ENCODE measurements at places on chromosomes 3 and 15. TPM values are rescaled to one million over a fixed set of nuclear protein-coding genes. Genes with fewer than 3 reads are reported as not detected.
A peak's percentile ranks its signal among the peaks of the same experiment; 100 is the strongest.

- H3K36me3 ChIP-seq = no peaks in the 10 kb centered on the region
- H3K27me3 ChIP-seq = peaks cover 8% of the 10 kb centered on the region
- no peak overlapping the region for H3K4me3 ChIP-seq
- H3K4me1 ChIP-seq = no peaks in the 10 kb centered on the region
These were observed 425.3 kb upstream of the MDFIC2 start for GRCh38 chr3:70737666-70738290.

DNA sequence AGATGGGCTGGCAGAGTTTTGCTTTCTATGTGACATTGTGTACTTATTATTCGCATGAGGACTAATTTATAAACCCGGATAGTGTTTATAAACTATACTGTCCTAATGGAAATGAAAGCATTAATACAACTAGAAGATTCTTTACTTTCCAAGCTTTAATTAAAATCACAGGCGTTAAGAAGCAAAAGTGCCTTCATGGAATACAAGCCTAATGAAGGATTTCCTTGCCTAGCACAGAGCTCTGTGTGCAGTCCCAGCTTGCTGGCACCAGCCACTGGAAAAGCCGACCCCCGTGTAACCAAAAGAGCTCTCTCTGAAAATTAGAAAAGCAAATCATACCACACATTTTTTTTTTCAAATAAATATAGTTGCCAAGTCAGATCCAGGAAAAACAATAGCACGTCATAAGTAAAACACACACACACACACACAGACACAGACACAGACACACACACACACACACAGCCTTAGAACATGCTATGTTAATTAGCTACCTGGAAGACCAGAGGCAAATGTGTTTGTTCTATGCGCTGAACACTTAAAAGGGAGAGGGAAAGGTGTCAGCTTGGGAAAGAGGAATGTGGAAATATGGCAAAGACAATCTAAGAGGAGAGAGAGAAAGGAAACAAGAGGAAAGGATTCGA, 1084.2 kb downstream of the TUSC7 start:
- H3K36me3 ChIP-seq = no peaks in the 10 kb centered on the region
- H3K4me1 ChIP-seq = no peaks in the 10 kb centered on the region
- no peaks in the 10 kb centered on the region for H3K27me3 ChIP-seq
- no peak overlapping the region for H3K27ac ChIP-seq

- no peaks in the 10 kb centered on the region for H3K27me3 ChIP-seq
- H3K36me3 ChIP-seq = no peaks in the 10 kb centered on the region
- H3K4me1 ChIP-seq = no peaks in the 10 kb centered on the region
- DNase-seq = no peak
- H3K4me3 ChIP-seq = no peak overlapping the region
These were observed 308.3 kb upstream of the SEMA6D start for GRCh38 chr15:47409038-47409437.

GRCh38 chr3:10783360-10784351, 32.4 kb upstream of the SLC6A11 start:
- no peak overlapping the region for H3K27ac ChIP-seq
- H3K36me3 ChIP-seq = no peaks in the 10 kb centered on the region
- peaks cover 19% of the 10 kb centered on the region for H3K27me3 ChIP-seq
- peaks cover 6% of the 10 kb centered on the region for H3K4me1 ChIP-seq
- DNase-seq = peak; percentile 52

DNA sequence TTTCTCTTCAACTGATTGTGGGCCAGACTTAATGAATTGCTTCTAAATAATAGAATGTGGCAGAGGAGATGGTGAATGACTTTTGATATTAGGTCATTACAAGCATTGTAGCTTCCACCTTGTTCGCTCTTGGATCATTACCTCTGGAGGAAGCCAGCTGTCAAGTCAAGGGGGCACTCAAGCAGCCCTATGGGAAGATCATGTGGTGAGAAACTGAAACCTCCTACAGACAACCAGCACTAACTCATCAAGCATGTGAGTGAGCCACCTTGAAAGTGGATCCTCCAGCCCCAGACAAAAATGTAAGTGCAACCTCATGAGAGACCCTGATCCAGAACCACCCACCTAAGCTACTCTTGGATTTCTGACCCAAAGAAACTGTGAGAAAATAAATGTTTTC, 109.8 kb upstream of the TBC1D5 start:
- no peak overlapping the region for H3K27ac ChIP-seq
- no peaks in the 10 kb centered on the region for H3K36me3 ChIP-seq
- no peak overlapping the region for H3K4me3 ChIP-seq
- no peak for DNase-seq

GRCh38 chr3:50078622-50079021, 10.1 kb upstream of the RBM5 start:
- peak overlapping the region; percentile 29 for H3K27ac ChIP-seq
- no peak for DNase-seq
- peaks cover 23% of the 10 kb centered on the region for H3K4me1 ChIP-seq
- no peaks in the 10 kb centered on the region for H3K27me3 ChIP-seq
- peaks cover 13% of the 10 kb centered on the region for H3K36me3 ChIP-seq

DNA sequence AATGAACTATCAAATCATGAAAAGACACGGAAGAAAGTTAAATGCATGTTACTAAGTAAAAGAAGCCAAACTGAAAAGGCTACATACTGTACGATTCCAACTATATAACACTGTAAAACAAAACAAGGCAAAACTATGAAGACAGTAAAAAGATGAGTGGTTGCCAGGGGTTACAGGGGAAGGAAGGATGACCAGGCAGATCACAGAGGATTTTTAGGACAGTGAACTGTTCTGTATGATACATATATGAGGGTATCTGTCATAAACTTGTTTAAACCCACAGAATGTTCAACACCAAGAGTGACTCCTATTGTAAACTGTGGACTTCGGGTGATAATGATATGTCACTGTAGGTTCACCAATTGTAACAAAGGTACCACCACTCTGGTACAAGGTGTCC, 60.6 kb downstream of the CHSY1 start:
- no peak for DNase-seq
- no peaks in the 10 kb centered on the region for H3K27me3 ChIP-seq
- H3K4me1 ChIP-seq = peaks cover 87% of the 10 kb centered on the region
- peaks cover 24% of the 10 kb centered on the region for H3K36me3 ChIP-seq
- H3K4me3 ChIP-seq = no peak overlapping the region

- H3K4me3 ChIP-seq = peak overlapping the region; percentile 17
- H3K36me3 ChIP-seq = peaks cover 10% of the 10 kb centered on the region
- H3K27ac ChIP-seq = no peak overlapping the region
- peak; percentile 48 for DNase-seq
These were observed 205.0 kb downstream of the LPP start for GRCh38 chr3:188358787-188359493.

DNA sequence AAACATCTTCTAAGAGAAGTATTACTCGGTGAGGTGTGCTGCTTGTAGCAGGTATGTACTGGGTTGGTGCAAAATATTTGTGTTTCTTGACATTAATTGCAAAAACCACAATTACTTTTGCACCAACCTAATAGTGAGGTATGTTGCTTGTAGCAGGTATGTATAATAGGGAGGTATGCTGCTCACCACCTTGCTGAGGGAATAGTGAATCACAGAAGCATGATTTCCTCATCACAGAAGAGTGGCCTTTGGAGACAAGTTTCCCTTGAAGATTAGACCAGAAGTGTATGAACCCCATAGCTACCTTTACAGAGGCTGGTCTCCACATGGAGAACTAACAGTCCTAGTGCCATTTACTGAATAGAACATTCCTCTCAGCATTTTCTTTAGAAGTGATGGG, 15.5 kb downstream of the DCP1A start:
- no peak for DNase-seq
- no peak overlapping the region for H3K27ac ChIP-seq
- H3K4me3 ChIP-seq = no peak overlapping the region
- peaks cover 24% of the 10 kb centered on the region for H3K36me3 ChIP-seq

GRCh38 chr3:127410137-127410488, 122.3 kb upstream of the PRR20G start:
- no peak for DNase-seq
- H3K4me3 ChIP-seq = no peak overlapping the region
- H3K36me3 ChIP-seq = no peaks in the 10 kb centered on the region
- no peak overlapping the region for H3K27ac ChIP-seq

Gene NDN
- 1.6 TPM for total RNA-seq

Gene GOLGA8K
- total RNA-seq = 1.5 TPM

Gene CKMT1B
- not detected for total RNA-seq

Gene PRKCD
- total RNA-seq = 17.2 TPM

Gene KCTD6
- 6.4 TPM for total RNA-seq

Gene FBN1
- total RNA-seq = 1.1 TPM

Gene MUC4
- total RNA-seq = 0.03 TPM

Gene SLC2A2
- total RNA-seq = not detected

Measured in activated CD8-positive, alpha-beta memory T cell treated with anti-CD3 and anti-CD28 coated beads, Interleukin-2, amount 10 ng/mL, durations not matched to agents 7 days and 5 days (primary cell).